ENCODE measurements at places on chromosomes 7 and 10. TPM values are rescaled to one million over a fixed set of nuclear protein-coding genes. Genes with fewer than 3 reads are reported as not detected.

The RFC2 gene
- 24.4 TPM for total RNA-seq

The DENND2A gene
- total RNA-seq: 23.4 TPM

The UMAD1 gene
- total RNA-seq: 20.0 TPM

The CLEC2L gene
- not detected for total RNA-seq

The ZNF282 gene
- total RNA-seq: 23.3 TPM

The TUBB8 gene
- not detected for total RNA-seq

The OPN4 gene
- total RNA-seq: not detected

The GJD4 gene
- total RNA-seq: not detected

The PRKCQ gene
- total RNA-seq: not detected

The CYP2W1 gene
- total RNA-seq: not detected

The PLXDC2 gene
- total RNA-seq: 1.00 TPM

The NRP1 gene
- 9.1 TPM for total RNA-seq

The PILRA gene
- not detected for total RNA-seq
